ENCODE measurements at places on chromosomes 11 and 22.

- DNase-seq = no peak
Observed at GRCh38 chr11:133745791-133746190, 99.5 kb downstream of the SPATA19 start.

DNA sequence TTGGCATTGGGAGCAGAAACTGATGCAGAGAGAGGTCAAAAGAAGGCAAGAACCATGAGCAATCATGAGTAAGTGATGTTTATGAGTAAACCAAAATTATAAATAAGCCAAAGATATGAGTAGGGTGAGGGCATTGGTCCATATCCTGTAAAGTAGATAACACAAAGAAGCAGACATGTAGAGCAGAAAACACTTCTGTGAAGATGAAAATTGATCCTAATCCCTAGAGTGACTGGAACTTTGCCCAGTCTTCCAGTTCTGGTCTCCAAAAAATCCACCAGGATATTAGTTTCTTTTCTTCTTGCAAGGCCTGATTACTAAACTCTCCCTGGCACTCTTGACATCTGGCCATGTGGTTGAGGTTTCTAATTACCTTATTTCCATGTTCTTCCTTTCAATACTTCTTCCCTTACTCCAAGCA is 13.7 kb upstream of the DRD2 start:
- DNase-seq = no peak

DNA sequence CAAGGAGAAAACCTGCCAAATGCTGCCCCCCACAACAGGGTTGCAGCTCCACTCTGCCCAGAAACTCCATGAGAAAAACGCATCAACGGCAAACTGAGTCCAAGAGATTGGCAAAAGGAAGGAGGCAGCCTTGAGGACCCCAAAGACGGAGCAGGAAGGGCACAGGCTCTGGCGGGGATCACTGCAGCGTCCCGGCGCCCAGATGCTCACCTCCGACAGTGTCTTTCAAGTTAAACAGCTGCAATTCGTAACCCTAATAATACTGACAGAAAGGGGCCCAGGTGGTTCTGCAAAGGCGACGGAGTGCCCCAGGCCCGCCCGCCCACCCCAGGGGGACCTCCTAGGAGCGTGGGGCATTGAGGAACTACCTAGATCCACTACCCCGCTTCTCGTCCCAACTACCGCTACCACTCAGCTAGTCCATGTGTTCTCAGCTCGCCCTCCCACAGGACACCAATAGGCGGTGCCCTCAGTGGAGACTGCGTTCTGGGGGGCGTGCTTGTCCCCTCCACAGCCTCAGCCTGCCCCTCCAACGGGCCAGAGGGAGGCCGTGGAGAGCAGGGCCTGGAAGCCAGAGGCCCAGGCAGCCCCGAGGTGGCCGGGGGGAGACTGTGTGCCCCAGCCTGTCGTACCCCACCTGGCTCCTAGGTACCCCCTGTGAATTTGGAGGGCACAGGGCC is 127.4 kb downstream of the PHF21B start:
- no peak for DNase-seq

DNA sequence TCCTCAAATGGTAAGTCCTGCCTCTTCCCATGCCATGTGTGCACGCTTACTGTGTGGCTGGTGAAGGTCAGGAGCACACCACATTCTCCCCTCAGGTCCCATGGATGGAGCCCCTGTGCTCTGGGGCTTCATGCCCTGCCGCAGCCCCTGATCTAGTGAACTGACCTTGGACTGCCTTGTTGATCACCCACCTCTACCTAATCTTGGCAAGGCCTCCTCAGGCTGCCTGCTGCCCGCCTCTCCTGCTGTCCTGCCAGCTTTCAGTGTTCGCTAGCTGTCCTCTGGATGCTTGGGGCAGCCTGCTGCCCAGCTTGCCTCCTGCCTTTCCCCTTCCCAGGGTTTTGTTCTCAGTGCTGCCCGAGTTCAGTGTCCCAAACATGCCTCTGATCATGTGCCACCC is 38.1 kb downstream of the CABIN1 start:
- no peak for DNase-seq

GRCh38 chr11:79637219-79637618 is 196.4 kb upstream of the TENM4 start:
- no peak for DNase-seq

DNA sequence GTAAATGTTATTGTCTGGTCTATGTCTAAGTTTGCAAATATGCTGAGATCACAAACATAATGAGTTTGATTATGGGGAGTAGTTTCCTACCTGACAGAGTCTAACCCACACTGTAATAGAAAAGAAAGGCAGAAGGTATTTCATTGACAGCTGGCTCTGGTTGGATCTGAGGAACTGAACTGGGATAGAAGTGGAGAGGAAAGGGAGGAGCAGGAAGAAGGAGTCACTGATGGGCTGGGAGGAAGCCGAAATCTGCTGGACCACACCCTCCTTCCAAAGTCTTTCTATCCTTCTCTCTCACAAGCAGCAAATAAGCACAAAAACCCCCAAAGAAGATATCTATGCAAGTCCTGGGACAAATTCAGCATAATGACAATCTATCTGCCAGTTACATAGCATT is 11.7 kb downstream of the BLID start:
- DNase-seq = no peak

GRCh38 chr11:18536209-18536608 is 9.5 kb upstream of the TSG101 start:
- DNase-seq = no peak
